ENCODE measurements at places on chromosomes 12 and 14.

DNA sequence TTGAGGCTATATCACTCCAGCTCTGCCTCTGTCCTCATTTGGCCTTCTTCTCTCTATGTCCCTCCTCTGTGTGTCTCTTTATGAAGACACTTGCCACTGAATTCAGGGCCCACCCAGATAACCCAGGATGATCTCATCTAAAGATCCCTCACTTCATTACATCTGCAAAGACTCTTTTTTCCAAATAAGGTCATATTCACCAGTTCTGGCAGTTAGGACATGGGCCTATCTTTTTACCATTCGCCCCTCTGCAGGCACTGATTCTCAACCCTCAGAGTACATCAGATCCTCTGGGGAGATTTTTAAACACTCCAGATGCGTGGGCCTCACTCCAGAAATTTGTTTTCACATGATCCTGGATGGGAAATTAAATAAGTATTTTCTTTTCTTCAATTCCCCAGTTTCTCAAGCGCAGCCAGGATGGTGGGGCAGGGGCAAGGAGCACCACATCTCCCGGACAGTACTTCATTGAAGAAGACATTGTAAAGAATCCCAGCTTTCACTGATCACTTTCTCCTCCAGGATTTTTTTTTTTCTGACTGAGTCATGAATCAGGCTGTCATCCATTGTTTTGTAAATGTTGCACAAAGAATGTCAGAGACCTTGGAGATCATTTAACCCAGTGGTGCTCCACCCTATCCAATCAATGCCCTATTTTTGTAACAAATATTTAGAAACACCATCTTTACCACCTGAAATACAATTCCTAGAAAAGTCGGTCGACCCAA lies 27.4 kb downstream of the CRACR2A start:
- DNase-seq: no peak

DNA sequence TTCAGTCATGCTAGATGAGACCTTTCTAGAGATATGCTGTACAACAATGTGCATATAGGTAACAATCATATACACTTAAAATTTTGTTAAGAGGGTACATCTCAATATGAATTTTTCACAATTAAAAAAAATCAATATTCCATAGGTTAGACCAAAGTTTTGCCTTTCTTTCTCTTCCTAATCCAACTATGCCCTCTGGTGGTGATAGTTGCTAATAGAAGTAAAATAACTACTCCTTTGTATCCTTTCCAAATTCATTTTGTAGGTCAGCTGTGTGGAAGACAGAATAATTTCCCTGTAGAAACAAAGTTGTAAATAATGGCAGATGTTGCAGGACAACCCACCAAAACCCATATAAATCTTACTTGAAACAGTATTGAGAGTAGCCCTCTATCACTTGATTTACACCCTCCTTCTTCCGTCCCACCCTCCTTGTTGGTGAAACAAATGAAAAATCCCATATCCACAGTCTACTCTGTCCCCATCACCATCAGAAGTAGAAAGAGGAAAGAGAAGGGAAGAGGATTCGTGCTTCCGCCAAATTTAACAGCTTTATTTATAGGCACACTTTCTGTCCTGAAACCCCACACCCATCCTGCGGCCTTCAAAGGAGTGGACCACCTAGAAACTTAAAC lies 34.2 kb upstream of the KICS2 start:
- peak; percentile 72 for DNase-seq

- no peak for DNase-seq
These were observed 2.2 kb downstream of the EIF5 start for GRCh38 chr14:103336191-103336590.

GRCh38 chr12:41045509-41045908 lies 142.6 kb upstream of the PDZRN4 start:
- DNase-seq: no peak

- DNase-seq: no peak
These were observed 310.1 kb upstream of the RGS6 start for GRCh38 chr14:71621980-71622605.

DNA sequence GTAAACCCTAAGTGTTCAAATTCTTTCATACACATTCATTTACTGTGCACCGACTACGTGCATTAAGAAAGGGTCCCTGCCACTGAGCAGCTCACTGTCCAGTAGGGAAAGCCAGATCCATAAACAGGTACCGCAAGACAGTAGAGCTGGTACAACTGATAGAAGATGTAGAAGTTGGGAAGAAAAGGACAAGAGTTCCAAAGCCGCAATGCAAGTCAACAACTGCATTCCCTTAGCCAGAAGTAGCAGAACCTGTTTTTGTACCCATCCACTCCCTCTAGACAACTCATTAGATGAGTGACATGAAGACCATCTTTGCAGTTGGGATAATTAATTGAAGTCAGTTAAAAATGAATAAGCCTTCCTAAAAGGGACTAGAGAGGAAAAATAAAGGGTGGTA lies 1.3 kb downstream of the SENP1 start:
- DNase-seq: no peak

GRCh38 chr12:131221957-131222328 lies 268.2 kb downstream of the ADGRD1 start:
- no peak for DNase-seq

GRCh38 chr14:20969336-20969735 lies 14.0 kb downstream of the RNASE2 start:
- no peak for DNase-seq

DNA sequence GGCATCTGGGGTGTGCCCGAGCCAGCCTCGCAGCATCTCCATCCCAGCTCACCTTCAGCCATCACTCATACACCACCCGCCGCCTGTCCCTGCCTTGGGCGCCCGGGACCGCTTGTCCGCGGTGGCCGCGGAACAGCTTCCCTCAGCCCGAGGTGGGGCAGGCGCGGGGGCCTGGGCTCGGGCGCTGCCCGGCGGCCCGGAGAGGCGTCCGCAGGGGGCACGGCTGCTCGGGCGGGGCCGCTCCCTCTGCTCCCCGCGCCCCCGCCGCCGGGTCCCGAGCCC lies 430 bp downstream of the SLC41A2 start:
- peak; percentile 49 for DNase-seq

GRCh38 chr14:70881549-70882177 lies 25.6 kb upstream of the PCNX1 start:
- DNase-seq: no peak

- DNase-seq: no peak
These were observed 509.9 kb downstream of the DIO2 start for GRCh38 chr14:79701371-79701770.

Measured in NCI-H345 (cell line).